ENCODE measurements at places on chromosomes 12 and 14. TPM values are rescaled to one million over a fixed set of nuclear protein-coding genes. Genes with fewer than 3 reads are reported as not detected.
A peak's percentile ranks its signal among the peaks of the same experiment; 100 is the strongest.

The GRIP1 gene
- total RNA-seq, result 3.4 TPM

DNA sequence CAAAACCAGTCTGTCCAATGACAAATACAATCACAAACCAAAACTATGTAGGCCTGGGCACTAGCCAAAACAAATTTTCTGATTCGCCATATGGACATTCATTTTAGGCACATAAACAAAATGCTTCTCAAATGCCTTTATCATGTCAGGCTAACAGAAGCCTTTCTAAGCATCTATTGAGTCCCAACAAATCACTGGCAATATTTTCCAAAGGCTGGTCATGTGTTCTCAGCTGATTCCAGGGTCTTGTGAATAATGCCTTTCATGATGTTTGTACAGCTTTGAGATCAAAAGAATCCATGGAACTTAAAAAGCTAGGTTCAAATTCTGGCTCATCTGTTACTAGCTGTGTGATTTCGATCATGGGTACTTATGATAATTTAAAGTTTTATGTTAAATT is 16.1 kb downstream of the FSCB start:
- no peaks in the 10 kb centered on the region for H3K4me1 ChIP-seq
- H3K36me3 ChIP-seq, result no peaks in the 10 kb centered on the region
- H3K4me3 ChIP-seq, result no peak overlapping the region

The BDKRB1 gene
- total RNA-seq, result 2.8 TPM

The BMP4 gene
- 7.8 TPM for total RNA-seq

- no peaks in the 10 kb centered on the region for H3K36me3 ChIP-seq
- H3K4me3 ChIP-seq, result no peak overlapping the region
- DNase-seq, result no peak
- no peaks in the 10 kb centered on the region for H3K27me3 ChIP-seq
Observed at GRCh38 chr12:7327918-7328317, 24.0 kb downstream of the ACSM4 start.

DNA sequence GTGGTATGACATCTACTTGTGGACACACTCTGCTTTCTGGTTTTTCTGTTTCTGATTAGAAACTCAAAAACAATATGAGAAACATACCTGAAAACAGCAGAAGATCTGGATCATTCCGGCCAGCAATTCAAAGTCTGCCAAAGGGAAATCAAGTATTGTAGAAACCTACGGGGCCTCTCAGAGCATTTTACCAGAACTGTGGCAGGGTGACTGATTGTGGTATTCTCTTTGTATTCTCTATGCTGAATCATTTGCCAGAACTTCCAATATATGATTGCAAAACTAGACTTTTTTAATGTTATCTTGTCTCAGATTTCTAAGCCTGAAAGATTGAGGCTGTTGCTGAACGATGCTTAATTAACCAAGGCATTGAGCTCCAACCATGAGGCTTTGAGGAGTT is 5.9 kb upstream of the GZMB start:
- no peaks in the 10 kb centered on the region for H3K27me3 ChIP-seq
- DNase-seq, result no peak
- H3K4me3 ChIP-seq, result no peak overlapping the region
- no peak overlapping the region for H3K27ac ChIP-seq
- no peaks in the 10 kb centered on the region for H3K4me1 ChIP-seq
- no peaks in the 10 kb centered on the region for H3K36me3 ChIP-seq

GRCh38 chr14:104240434-104241157 is 102.2 kb downstream of the KIF26A start:
- no peak overlapping the region for H3K4me3 ChIP-seq
- no peaks in the 10 kb centered on the region for H3K27me3 ChIP-seq
- no peak overlapping the region for H3K27ac ChIP-seq
- no peaks in the 10 kb centered on the region for H3K36me3 ChIP-seq
- no peaks in the 10 kb centered on the region for H3K4me1 ChIP-seq

- H3K36me3 ChIP-seq, result no peaks in the 10 kb centered on the region
- no peaks in the 10 kb centered on the region for H3K4me1 ChIP-seq
- no peak overlapping the region for H3K4me3 ChIP-seq
- no peaks in the 10 kb centered on the region for H3K27me3 ChIP-seq
- peak; percentile 79 for DNase-seq
- H3K27ac ChIP-seq, result no peak overlapping the region
Observed at GRCh38 chr14:94373708-94374107, 14.7 kb downstream of the SERPINA1 start.

DNA sequence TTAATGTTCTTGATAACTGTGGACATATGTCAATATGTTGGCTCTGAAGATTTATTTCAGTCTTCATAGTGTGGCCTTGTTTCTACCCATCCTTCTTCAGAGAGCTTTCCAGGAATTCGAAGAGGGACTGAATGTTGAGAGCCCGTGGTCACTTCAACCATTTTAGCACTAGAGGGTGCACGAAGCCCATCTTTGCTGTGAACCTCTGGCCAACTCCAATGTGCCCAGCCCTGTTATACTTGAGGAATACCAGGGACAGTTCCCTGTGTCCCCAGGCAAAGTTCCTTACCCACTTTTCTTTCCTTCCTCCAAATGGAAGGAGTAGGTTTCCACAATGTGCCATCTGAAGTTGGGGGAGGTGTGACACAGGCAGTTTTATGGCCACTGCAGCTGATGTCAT is 603.5 kb downstream of the RPL10L start:
- H3K4me1 ChIP-seq, result no peaks in the 10 kb centered on the region
- no peak overlapping the region for H3K4me3 ChIP-seq
- DNase-seq, result no peak
- H3K27ac ChIP-seq, result no peak overlapping the region

DNA sequence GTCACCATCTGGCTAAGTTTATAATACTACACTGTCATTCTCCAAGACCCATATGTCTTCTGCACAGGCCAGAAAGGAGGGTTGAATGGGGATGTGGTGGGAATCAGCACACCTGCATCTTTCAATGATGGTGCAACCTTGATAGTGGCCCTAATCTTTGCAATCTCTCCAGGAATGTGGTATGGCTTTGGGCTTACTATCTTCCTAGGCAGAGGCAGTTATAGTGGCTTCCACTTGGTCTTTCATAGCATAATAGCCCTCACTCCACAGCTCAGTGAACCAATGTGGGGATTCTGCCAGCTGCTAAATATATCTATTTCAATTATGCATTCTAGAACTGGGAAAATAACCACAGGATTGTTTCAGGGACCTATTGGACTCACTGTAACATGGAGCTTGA is 61.8 kb upstream of the ATP2B1 start:
- no peak for DNase-seq
- H3K27ac ChIP-seq, result no peak overlapping the region
- H3K36me3 ChIP-seq, result no peaks in the 10 kb centered on the region
- no peaks in the 10 kb centered on the region for H3K4me1 ChIP-seq
- H3K4me3 ChIP-seq, result no peak overlapping the region

The SERPINA6 gene
- total RNA-seq, result not detected

The KITLG gene
- 19.1 TPM for total RNA-seq

- no peaks in the 10 kb centered on the region for H3K36me3 ChIP-seq
- DNase-seq, result no peak
- H3K27ac ChIP-seq, result no peak overlapping the region
- H3K4me3 ChIP-seq, result no peak overlapping the region
- no peaks in the 10 kb centered on the region for H3K27me3 ChIP-seq
- H3K4me1 ChIP-seq, result no peaks in the 10 kb centered on the region
Observed at GRCh38 chr12:87879141-87879540, 150.1 kb downstream of the C12orf50 start.

DNA sequence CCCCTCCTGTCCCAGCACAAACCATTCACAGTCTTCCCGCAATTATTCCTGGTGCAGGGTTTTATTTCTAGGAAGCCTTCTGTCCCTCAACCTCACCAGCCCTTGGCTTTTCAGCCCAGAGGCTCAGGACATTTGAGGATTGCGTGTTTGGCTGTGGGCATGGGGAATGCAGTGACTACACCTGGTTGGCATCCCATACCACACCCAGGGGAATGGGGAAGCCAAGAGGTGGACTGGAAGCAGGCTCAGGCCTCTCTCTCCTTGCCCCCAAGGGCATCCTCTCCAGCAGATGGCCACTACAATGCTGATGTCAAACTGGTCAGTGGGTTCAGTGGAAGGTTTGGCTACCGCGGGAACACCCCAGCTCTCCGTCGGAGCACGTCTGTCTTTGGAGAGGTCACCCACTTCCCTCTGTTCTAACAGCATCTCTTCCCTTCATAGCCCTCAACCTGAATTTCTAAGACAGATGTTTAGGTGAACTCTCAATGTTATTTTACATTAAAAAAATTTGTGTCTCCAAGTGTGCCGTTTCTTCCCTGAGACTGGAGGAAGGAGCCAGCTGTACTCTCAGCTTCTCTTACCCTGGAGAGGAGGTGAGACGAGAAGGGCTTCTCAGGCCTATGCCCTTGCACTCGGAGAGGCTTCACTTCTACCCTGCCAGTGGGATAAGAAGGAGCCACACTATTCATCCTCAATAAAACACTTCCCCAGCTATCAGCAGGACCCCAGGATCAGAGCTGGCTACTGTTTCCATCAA is 35.5 kb downstream of the DCAF4 start:
- H3K4me3 ChIP-seq, result no peak overlapping the region
- H3K27ac ChIP-seq, result no peak overlapping the region
- DNase-seq, result peak; percentile 22
- H3K4me1 ChIP-seq, result no peaks in the 10 kb centered on the region
- H3K36me3 ChIP-seq, result no peaks in the 10 kb centered on the region
- H3K27me3 ChIP-seq, result no peaks in the 10 kb centered on the region

DNA sequence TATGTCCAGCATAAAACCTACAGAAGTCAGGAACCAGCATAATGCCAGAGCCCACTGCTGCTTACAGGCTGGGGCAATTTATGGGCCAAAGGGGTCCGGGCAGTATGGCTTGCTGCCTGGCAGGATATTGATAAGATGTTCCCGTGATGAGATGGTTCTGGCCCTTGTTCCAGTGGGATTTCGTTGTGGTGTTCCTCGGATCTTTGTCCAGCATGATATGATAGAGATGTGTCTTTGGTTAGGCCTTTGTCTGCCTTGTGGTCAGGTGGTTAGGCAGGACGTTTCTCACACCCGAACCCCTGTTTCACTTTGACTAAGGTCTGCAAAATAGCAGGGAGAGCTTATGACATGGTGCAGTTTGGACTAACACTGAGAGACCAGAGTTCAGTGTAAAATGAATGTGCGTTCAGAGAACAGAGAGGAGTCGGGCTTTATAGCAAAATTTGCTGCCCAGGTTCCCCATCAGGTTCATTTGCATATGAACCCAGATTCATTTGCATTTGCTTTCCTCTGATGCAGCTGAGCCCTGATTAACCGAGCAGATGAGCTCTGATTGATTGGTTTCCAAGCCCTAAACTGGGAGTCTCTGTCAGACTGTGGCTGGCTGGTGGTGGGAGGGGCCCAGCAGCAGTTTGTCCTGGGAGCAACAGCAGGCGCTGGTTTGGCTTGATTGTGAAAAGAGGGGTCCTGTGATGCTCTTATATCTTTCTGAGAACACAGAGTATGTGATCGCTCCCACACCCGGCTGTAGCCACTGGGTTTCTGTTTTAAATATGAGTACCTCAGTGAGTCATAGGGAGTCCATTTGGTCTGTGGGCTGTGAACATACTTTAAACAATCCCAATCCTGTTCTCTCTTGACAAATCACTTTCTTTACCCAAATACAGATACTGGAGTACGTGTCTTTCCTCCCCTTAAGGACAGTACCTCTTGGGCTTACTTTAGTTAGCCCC is 156.3 kb upstream of the PZP start:
- H3K27me3 ChIP-seq, result no peaks in the 10 kb centered on the region
- H3K4me3 ChIP-seq, result no peak overlapping the region
- no peaks in the 10 kb centered on the region for H3K36me3 ChIP-seq
- no peaks in the 10 kb centered on the region for H3K4me1 ChIP-seq

GRCh38 chr12:56332512-56333196 is 1.1 kb downstream of the PAN2 start:
- H3K4me1 ChIP-seq, result no peaks in the 10 kb centered on the region
- H3K27me3 ChIP-seq, result no peaks in the 10 kb centered on the region
- H3K4me3 ChIP-seq, result no peak overlapping the region
- H3K36me3 ChIP-seq, result no peaks in the 10 kb centered on the region

The KCNJ8 gene
- total RNA-seq, result 17.2 TPM

DNA sequence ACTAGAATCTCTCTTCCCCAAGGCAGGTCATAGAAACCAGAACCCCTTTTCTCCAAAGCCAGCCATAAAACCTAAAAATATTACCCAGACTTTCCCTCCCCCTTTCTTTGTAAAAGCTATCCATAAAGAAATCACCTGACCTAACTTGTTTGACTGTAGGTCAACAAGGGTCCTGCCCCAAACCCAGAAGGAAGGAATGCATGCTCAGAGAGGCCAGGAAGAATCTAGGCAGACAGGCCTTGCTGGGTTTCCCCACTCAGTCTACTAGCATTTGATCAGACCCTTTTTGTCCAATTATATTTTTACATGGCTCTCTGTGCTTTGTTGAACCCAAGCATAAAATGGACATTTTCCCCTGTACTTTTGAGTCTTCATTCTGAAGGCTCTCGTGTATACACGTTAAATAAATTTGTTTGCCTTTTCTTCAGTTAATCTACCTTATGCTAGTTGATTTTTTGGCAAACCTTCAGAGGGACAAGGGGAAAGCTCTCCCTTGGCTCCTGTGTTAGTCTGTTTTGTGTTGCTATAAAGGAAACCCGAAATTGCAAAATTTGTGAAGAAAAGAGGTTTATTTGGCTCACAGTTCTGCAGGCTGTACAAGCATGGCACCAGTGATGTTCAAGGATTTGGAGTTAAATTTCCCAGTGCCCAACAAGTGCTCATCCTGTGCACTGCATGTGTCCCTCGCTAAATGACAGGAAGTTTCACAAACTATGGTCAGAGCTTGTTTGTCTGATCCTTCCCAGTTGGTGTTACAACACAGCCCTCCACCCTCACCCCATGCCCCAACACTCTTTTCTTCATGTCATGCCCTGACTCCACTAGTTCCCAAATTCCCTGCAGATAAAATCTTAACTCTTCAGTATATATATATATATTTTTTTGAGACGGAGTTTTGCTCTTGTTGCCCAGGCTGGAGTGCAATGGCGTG is 14.2 kb upstream of the RASSF3 start:
- no peak overlapping the region for H3K4me3 ChIP-seq
- H3K36me3 ChIP-seq, result no peaks in the 10 kb centered on the region
- DNase-seq, result no peak
- no peak overlapping the region for H3K27ac ChIP-seq
- no peaks in the 10 kb centered on the region for H3K4me1 ChIP-seq

GRCh38 chr12:116325336-116325664 is 47.8 kb upstream of the MED13L start:
- no peaks in the 10 kb centered on the region for H3K27me3 ChIP-seq
- no peak overlapping the region for H3K4me3 ChIP-seq
- no peak for DNase-seq
- H3K4me1 ChIP-seq, result no peaks in the 10 kb centered on the region
- H3K27ac ChIP-seq, result no peak overlapping the region

- no peak overlapping the region for H3K27ac ChIP-seq
- peaks cover 1% of the 10 kb centered on the region for H3K27me3 ChIP-seq
- DNase-seq, result no peak
- no peaks in the 10 kb centered on the region for H3K4me1 ChIP-seq
- no peak overlapping the region for H3K4me3 ChIP-seq
Observed at GRCh38 chr14:78933948-78934524, 763.9 kb downstream of the NRXN3 start.

- no peak overlapping the region for H3K4me3 ChIP-seq
- H3K27me3 ChIP-seq, result no peaks in the 10 kb centered on the region
- H3K36me3 ChIP-seq, result no peaks in the 10 kb centered on the region
- H3K4me1 ChIP-seq, result no peaks in the 10 kb centered on the region
- no peak for DNase-seq
- no peak overlapping the region for H3K27ac ChIP-seq
Observed at GRCh38 chr12:107284692-107285091, 191.3 kb upstream of the CRY1 start.

The AKAP3 gene
- 1.4 TPM for total RNA-seq

The USP15 gene
- total RNA-seq, result 97.9 TPM

- no peaks in the 10 kb centered on the region for H3K4me1 ChIP-seq
- no peaks in the 10 kb centered on the region for H3K36me3 ChIP-seq
- peak; percentile 87 for DNase-seq
- H3K27me3 ChIP-seq, result no peaks in the 10 kb centered on the region
- no peak overlapping the region for H3K4me3 ChIP-seq
Observed at GRCh38 chr12:121776190-121777098, 17.0 kb downstream of the RHOF start.

Measured in aorta (tissue), 5 donors.